CD4-positive, alpha-beta T cell treated with Interleukin-10 for 1 hour (primary cell): ENCODE measurements at places on chromosomes 3 and 15.
A peak's percentile ranks its signal among the peaks of the same experiment; 100 is the strongest.

GRCh38 chr15:98160236-98160635 is 199.7 kb downstream of the ARRDC4 start:
- peak; percentile 33 for DNase-seq

DNA sequence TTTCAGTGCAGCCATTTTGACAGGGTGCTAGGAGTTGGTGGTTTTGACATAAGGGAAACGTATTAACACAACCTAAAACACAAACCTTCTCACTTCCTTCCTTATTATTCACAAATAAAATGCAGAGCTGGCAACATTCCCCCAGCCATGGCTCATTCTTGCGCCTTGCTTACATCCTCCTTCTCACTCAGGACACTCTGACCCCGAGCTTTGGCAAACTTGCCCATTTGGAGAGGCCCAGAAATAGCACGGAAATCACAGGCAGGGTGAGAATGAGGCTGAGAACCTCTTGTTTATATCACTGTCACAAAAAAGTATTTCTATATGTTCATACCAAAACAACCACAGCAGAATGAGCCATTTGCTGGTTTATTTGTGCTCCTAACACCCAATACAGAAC is 244.3 kb downstream of the NTRK3 start:
- DNase-seq: no peak

- no peak for DNase-seq
These were observed 2.2 kb downstream of the MINAR1 start for GRCh38 chr15:79434361-79434760.

DNA sequence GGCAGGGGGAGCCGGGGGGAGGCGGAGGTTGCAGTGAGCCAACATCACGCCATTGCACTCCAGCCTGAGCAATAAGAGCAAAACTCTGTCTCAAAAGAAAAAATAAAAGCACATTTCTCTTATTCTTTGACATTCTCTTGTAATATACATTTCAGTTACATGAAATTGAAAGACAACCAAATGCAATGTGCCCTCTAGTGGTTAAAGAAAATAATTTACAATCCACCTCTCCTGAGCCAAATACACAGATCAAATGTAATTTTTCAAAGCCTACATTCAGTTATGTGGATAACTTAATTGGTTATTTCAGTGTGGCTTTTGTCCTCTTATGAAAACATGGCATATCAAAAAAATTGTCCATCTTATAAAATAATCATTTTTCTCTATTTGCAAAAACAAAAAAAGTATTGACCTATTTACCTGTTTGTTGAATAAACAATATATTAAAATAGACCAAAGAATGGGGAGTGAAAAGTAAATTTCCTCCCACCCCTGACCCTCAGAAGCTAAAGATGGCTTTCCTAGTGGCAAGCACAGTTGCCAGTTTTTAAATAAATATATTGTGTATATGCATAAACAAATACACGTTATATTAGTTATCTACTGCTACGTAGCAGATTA is 14.2 kb upstream of the U2SURP start:
- peak; percentile 53 for DNase-seq

DNA sequence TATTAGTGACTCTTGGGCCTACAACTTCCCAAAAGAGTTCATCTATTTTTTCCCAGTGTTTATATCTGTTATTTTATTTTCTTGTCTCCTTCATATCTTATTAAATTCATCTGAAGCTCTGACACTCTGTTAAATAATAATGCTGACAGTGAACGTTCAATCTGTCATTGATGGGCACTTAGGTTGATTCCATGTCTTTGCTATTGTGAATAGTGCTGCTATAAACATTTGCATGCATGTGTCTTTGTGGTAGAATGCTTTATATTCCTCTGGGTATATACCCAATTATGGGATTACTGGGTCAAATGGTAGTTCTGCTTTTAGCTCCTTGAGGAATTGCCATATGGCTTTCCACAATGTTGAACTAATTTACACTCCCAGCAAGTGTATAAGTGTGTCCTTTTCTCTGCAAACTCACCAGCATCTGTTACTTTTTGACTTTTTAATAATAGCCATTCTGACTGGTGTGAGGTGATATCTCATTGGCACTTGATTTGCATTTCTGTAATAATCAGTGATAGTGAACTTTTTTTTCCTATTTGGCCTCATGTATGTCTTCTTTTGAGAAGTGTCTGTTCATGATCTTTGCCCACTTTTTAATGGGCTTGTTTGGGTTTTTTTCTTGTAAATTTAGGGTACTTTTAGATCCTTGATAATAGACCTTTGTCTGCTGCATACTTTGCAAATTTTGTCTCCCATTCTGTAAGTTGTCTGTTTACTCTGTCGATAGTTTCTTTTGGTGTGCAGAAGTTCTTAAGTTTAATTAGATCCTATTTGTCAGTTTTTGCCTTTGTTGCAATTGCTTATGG is 122.5 kb downstream of the LEKR1 start:
- no peak for DNase-seq

DNA sequence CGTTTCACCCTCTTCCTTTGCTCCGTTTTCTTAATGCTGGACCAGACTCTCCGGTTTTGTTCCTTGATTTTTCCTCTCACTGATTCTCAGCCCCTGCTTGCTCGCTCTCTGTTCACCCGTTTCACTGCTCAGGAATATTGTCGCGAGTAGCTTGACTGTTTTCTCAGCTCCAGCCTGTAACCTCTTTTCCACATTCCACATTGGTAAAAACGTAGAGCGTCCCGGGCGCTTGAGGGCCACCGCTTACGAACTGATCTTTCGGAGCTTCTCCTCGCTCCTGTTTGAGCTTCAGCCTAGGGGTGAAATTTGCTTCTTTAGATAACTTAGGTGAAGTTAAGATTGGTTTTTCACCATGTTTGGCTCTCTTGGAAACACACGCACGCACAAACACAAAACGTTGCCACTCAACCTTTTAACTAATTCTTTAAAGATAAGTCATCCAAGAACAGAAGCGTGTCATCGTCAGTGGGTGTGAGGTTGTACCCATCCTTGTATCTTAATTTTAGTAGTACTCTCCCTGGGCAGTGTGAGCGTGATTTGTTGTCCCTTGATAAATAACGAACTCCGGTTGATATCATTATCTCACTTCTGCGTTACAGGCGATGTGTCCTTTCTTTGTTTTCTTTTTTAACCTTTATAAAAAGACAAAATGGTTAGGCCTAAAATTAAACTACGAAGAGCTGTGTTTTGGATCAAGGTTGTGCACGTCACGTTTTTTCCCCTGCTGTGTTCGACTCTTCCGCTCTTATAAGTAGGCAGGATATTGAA is 1.0 kb downstream of the PAK2 start:
- peak; percentile 59 for DNase-seq
